Vagina (tissue), 2 donors: ENCODE measurements at places on chromosomes 3 and 15. TPM values are rescaled to one million over a fixed set of nuclear protein-coding genes. Genes with fewer than 3 reads are reported as not detected.

The TCTA gene
- total RNA-seq = 16.7 TPM

DNA sequence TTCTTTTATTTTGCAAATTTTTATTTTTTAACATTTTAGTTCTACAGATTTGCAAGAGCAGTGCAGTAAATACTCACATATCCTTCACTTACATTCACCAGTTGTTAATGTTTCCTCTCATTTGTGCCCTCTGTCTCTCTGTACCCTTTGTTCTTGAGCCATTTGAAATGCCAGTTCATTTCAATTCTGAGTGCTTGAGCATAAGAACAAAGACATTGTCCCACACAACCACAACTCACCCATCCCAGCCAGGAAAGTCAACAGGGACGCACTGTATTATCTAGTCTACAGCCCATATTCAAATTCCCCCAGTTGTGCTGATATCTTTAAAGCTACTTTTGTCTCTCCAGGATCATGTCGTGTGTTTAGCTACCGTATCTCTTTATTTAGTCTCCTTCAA lies 141.4 kb upstream of the SLC6A11 start:
- DNase-seq = no peak

The TERC gene
- 204 TPM for total RNA-seq

- no peak for DNase-seq
These were observed 74.0 kb downstream of the OXNAD1 start for GRCh38 chr3:16338999-16339398.

GRCh38 chr3:89315750-89316470 lies 208.5 kb downstream of the EPHA3 start:
- no peak for DNase-seq

DNA sequence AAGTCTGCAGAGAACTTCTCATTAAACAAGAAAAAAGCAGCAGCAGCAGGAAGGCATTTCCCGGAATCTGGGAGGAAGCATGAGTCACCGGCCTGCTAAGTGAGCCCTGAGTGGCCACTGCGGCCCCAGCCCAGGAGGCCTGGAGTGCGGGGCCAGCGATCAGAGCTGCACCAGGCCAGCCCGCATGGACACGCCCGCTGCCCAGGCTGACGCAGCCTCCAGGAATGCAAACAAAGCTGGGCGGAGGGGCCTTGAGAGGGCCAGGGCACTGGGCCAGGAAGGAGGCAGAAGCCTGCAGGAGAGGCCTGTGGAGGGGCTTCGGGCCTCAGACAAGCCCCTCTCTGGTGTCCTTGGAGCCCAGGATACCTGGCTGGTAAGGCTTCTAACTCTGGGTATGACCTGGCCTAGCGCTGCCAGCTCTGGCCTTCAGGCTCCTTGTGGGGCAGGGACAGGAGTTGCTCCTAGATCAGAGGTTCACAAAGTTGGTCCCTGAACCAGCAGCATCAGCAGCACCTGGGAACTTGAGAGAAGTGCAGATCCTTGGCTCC lies 101.2 kb downstream of the SMAD6 start:
- DNase-seq = no peak

The TPRG1 gene
- total RNA-seq = 21.6 TPM

The DUOX1 gene
- total RNA-seq = 98.7 TPM
